Stimulated activated CD8-positive, alpha-beta memory T cell treated with anti-CD3 and anti-CD28 coated beads, Interleukin-15, amount 100 ng/mL, for 1 hour (primary cell): ENCODE measurements at places on chromosomes 6 and 20.

DNA sequence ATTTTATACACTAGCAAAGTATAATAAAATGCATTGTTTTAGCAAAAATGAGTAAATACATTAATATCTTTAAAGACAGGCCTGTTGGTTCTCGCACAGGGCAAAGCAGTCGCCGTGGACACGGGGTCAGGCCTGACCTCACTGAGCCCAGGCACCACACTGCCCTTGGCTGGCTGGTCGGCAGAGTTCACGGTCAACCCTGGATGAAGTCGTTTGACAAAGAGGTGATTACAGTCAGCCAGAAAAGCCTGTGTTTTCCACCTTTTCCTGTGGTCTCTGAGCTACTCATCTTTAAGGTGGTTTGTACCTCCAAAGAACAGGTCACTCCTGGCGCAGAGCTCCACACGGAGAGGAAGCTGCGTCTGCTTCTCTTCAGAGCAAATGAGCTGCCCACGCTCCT, 191.5 kb downstream of the DLL1 start:
- no peak for DNase-seq

DNA sequence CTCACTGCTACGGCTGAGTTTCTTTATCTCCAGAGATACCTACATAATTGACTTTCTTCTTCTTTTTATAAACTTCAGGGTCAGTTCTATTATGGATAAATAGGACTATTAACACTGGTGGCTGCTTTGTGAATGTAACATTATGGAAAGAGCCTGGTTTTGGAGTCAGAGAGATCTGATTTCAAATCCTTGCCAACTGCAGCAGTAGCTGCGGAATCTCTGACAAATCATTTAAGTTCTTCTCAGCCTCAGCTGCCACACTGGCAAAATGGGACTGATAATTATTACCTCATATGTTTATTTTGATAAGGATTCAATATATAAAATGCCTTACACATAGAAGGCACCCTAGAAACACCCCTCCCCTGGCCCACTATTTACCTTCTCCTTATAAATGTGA, 160.5 kb downstream of the BACH2 start:
- no peak for DNase-seq

- no peak for DNase-seq
These were observed 37.5 kb downstream of the SASH1 start for GRCh38 chr6:148379966-148380713.

DNA sequence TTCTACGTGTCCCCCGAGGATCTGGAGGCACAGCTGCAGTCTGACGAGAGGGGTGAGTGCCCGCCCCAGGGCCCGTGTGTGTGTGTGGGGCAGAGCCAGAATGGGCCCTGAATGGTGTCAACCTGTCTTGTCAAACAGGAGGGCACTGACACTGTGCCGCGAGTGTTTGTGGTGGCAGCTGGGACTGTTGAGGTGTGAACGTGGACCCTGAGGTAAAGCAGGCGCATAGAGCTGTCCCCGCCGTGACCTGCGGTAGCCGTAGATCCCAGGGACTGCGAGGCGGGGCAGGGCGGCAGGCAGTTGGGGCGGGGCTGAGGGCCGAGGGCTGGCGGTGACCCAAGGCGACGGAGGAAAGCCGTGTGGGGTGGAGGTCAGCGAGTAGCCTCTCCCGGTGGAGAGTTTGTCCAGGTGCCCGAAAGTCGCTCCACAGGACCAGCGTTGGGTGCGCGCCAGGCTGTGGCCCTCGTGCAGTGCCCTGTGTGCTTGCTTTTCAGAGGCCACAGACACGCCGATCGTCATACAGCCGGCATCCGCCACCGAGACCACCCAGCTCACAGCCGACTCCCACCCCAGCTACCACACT, 25.2 kb downstream of the UCKL1 start:
- no peak for DNase-seq

- DNase-seq, result no peak
These were observed 542.9 kb upstream of the IMPG1 start for GRCh38 chr6:76615395-76615794.

DNA sequence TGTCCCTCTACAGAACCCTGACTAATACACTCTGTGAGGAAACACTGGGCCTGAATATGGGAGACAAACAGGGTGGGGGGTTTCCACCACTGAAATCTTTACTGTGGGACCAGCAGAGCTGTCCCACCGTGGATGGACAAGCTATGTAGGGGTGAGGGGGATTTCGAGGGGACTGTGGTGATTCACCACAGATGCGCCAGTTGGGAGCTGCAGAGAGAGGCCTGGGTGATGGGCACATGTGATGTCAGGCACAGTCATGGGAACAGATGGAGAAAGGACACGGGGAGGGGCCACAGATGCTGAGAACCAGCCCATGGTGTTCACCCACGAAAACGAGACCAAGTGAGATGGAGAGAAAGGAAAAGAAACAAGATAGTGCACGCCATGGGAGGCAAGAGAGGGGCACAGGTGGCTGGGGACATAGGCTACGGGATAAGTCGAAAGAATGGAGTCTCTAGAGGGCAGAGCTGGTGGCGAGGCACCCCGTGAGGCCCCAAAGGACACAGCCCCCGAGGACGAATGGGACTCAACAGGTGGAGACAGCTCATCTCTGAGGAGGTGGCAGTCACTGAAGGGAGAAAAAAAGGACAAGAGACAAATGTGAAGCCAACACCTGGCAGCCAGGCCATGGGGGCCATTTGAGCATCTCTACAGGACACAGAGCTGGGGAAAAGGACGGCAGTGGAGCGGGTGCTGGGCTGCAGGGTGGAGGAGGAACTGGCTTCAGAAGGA, 10.5 kb upstream of the RAMACL start:
- no peak for DNase-seq

DNA sequence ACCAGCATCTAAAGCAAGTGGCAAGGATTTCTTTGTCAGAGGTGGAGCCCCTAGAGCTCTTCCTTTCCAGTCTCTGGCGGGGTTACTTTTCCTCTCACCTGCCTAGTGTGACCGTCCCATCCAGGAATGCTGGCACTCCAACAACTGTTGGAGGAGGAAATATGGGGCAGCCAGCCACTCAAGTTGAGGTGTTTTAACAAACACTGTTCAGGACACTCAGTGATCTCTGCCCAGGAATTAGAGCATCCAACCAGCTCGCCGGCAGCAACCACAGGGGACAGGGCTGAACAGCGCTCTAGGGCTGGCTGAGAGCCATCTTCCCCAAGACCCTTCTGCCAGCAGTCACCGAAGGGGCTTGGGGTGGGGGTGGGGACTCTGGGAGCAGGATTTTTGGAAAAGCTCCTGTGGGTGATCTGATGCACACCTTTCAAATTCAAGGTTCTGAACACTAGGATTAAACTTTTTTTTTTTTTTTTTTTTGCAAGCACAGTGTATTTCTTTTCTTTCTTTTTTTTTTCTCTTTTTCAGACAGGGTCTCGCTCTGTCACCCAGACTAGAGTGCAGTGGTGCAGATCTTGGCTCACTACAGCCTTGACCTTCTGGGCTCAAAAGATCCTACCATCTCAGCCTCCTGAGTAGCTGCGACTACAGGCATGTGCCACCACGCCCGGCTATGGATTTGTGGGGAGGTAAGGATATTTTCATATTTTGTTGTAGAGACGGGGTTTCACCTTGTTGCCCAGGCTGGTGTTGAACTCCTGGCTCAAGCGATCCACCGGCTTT, 28.4 kb upstream of the KCNK16 start:
- no peak for DNase-seq

DNA sequence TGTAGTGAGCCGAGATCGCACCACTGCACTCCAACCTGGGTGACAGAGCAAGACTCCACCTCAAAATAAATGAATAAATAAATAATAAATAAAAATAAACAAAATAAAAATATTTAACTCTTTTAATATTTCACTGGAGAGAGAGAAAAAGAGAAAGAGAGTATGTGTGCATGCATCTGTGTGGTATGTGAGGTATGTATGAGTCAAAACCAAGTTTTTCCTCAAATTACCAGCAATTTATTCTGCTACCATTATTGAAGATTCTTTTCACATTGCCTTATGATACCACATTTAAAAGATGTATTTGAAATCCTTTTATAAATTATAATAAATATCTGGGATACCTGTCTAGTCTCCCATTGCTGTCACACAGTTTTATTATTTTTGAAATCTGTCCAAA, 122.1 kb downstream of the CD164 start:
- DNase-seq, result no peak

GRCh38 chr6:7324520-7324919, 11.5 kb upstream of the SSR1 start:
- no peak for DNase-seq
